ENCODE measurements at places on chromosomes 6 and 20.
A peak's percentile ranks its signal among the peaks of the same experiment; 100 is the strongest.

GRCh38 chr6:156844089-156844488, 66.9 kb downstream of the ARID1B start:
- DNase-seq, result peak; percentile 44

- no peak for DNase-seq
These were observed 39.7 kb upstream of the EMILIN3 start for GRCh38 chr20:41406353-41406752.

DNA sequence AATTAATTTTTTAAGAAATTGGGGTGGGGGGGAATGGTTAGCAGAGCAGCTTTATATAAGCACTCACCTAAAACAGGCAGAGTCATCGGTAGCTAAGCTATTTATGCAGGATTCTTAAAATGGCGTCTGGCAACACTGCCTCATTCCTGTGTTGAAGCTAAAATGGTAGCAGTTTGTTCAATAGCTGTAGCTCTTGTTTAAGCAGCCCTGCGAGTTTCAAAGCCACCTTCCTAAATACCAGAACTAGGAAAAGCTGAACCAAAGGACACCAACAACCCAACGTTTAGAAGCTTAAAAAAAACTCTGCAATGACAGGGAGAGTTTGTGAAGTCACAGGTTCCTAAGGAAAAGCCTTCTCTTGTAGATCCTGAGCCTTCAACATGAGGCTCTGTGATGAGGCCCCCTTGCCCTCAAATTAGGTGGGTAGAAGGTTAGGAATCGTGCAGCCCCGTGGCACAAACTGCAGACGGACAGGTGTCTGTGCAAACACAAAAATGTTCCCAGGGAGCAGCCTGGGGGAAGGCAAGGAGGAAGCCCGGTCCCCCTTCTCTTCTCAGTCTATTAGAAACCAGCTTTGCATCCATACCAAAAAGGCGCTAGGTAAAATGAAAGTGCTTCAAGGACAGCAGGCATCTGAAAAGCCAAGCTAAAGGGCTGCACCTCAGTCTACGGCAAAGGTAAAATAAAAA, 4.7 kb downstream of the ZMYND8 start:
- peak; percentile 38 for DNase-seq

GRCh38 chr6:167512696-167513375, 187.9 kb downstream of the TTLL2 start:
- DNase-seq, result no peak

GRCh38 chr6:99602520-99603420, 3.9 kb upstream of the PRDM13 start:
- DNase-seq, result no peak

GRCh38 chr20:18705490-18705889, 108.1 kb upstream of the SCP2D1 start:
- DNase-seq, result peak; percentile 63

DNA sequence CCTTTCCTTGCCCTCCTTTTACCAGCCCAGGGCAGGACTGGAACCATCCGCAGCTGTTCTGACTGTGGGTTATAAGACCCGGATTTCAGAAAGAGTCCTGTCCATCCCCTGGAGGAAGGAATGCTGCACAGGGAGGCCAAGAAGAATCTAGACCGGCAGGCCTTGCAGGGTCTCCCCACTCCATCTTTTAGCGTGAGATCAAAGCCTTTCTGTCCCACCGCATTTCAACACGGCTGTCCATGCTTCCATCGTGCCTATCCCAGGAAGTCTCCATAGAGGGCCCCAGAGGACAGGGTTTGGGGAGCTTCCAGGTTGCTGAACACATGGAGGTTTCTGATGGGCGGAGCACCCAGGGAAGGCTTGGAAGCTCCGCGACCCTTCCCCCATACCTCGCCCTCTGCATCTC, 79.3 kb upstream of the AGPAT4 start:
- peak; percentile 8 for DNase-seq

GRCh38 chr20:63042448-63043071, 35.8 kb upstream of the BHLHE23 start:
- DNase-seq, result no peak

DNA sequence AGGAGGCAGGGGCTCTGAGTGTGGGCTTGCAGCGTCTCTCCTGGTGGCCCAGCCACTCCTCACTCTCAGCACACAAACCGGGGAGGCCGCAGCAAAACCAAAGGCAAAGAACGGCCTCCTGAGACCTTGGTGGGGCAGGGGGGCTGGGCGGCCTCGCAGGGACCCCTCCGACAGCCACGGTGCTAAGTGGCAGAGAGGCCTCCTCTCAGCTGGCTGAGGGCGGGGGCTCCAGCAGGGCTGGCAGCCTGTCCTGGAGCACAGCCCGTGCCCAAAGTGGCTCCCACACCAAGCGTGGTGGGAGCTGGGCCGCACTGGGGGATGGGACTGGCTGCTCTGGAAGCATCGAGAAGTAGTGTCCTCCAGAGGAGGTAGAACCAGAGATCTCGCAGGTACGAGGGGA, 334.4 kb downstream of the QKI start:
- no peak for DNase-seq

GRCh38 chr6:155126727-155127439, 131.8 kb downstream of the TIAM2 start:
- peak; percentile 47 for DNase-seq

- no peak for DNase-seq
These were observed 150.9 kb downstream of the EYA4 start for GRCh38 chr6:133392015-133392414.

DNA sequence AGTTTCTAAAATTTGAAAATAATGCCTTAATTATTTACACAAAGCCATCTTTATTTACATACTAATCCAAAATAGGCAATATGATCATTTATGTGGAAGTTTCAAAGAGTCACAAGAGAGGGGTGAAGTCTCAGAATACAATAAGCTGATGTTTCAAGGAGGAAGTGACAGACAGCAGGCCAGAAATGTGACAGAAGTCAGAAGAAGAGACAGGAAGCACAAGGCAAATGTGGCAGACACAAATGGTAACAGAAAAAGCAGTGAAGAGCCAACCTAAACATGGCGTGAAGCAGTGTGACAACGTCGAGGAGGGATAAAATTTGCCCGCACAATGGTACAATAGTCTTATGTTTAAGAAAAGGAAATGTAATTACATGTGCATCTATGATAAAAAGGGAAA, 59.8 kb downstream of the SHPRH start:
- DNase-seq, result no peak

DNA sequence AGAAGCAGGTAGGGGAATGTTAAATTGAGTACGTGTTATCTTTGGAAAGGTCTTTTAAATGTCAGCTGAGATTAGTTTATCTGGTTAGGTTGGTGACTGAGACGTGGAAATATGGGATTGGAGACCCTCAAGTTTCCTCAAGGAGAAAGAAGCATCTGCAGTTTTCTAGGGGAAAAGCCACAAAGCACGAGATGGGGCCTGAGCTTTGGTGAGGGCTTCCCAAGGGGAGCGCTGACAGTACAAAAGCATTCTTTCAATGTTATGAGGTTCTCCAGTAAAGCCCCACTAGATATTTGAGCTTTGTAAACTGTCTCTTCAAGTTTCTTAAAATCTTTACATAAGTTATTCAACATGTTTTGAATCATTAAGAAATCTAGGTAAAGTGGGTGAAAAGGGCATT, 19.6 kb upstream of the HS3ST5 start:
- no peak for DNase-seq

GRCh38 chr20:17169585-17170136, 57.2 kb upstream of the PCSK2 start:
- DNase-seq, result no peak

GRCh38 chr6:25153079-25153478, 126.1 kb upstream of the CARMIL1 start:
- no peak for DNase-seq

GRCh38 chr6:28996844-28997510, 8.1 kb downstream of the ZNF311 start:
- no peak for DNase-seq

DNA sequence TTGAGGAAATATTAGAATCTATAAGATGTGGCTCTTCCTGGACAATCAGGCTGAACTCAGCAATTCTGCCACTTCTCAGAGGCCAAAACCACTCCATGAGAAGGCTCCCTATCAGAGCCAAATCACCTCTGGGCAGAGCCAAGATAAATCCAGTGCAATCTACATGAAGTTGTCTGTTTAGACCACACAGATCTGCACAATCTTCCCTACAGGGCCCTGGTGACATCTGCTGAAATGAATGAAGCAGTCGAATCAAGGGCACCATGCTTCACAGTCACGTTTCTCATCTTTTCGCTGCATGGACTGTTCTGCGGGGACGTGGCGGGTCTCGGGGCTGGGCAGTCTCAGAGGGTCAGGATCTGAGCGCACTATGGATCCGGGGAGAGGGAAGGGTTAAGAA, 60.1 kb upstream of the CD93 start:
- DNase-seq, result no peak

DNA sequence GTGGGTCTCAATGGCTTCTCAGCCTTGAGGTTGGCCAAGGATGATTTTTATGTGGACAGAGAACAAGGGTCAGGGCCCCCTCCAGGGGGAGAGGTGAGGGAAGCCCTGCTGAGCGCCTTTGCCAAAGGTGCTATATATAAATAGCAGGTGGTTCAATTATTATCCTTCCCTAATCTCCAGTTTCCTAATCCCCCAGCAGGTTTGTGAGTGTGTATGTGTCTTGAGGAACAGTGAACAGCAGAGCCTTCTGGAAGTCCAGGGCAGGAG, 3.2 kb upstream of the SIRPA start:
- no peak for DNase-seq

DNA sequence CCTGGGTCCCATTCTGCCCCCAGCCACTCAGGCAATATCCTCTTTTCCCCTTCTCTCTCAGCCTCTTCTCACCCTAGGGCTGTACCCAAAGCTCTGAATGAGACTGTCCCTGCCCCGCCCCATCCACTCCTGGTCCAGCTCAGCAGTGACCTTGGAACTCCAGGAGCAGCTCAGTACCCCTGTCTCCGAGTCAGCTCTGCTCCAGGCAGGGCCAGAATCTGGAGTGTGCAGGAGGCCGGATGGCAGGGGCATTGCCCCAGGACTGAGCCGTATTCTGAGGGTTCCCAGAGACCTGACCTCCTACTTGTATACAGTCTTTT, 2.0 kb upstream of the RAET1G start:
- DNase-seq, result no peak

GRCh38 chr6:113416170-113416569, 441.0 kb upstream of the MARCKS start:
- peak; percentile 45 for DNase-seq

DNA sequence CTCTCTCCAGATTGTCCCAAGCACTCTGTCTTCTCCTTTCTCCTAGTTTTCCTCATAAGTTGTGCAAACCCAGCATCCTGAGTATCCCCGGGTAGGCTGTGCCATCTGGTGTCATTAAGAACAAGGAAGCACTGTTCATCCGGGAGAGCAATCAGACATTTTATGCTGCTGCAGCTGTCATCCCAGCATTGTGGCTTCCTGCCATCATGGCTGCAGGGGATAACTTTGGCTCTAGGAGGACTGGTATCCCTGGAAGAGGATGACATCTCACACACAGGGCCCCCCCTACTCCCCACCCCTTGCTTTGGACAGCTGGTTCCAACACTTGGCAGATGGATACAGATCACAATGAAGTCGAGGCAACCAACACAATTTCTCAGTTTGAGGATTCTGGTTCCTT, 1195.1 kb upstream of the MAP3K7 start:
- no peak for DNase-seq

DNA sequence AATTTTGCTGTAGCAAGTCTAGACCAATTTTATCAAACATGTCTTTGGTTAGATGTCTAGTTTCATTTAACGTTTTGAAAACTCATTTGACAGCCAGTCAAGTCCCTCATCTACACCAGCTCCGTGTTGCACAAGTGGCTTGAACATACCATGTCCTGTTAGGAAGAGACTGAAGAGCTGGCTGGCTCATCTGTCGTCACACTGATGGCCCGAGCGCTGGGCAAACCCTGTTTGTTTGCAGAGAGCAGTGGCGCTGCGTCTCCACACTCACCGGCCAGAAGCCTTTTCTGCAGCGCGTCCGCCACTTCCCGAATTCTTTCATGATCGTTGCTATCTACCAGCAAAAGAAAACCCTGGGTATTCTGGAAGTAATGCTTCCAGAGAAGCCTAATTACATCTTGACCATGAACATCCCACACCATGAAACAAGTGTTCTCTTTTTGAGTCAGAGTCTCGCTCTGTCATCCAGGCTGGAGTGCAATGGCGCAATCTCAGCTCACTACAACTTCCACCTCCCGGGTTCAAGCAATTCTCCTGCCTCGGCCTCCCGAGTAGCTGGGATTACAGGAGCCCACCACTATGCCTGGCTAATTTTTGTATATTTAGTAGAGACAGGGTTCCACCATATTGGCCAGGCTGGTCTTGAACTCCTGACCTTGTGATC, 10.7 kb upstream of the TCFL5 start:
- no peak for DNase-seq

DNA sequence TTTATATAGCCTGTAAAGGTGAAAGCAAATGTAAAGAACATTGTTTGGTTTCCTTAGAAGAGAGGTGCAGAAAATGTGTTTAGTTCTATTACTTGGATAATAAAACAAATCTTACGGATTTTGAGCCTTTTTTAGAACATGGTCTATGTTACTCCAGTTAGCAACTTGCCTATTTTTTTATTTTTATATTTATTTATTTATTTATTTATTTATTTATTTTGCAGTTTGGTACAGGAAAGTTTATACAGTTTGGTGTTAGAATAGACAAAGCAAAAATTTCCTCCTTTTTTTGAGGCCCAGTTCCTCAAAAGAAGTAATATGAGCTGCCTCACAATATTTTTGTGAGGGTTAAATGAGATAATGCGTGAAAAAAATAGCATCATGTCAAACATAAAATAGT, 41.6 kb upstream of the EEF1E1 start:
- no peak for DNase-seq

- DNase-seq, result no peak
These were observed 345.0 kb downstream of the PTPRT start for GRCh38 chr20:42844751-42845150.

- DNase-seq, result no peak
These were observed 47.6 kb upstream of the NNAT start for GRCh38 chr20:37473249-37474000.

GRCh38 chr6:159012201-159012600, 12.2 kb upstream of the RSPH3 start:
- no peak for DNase-seq

GRCh38 chr6:102015431-102015830, 621.9 kb downstream of the GRIK2 start:
- no peak for DNase-seq

DNA sequence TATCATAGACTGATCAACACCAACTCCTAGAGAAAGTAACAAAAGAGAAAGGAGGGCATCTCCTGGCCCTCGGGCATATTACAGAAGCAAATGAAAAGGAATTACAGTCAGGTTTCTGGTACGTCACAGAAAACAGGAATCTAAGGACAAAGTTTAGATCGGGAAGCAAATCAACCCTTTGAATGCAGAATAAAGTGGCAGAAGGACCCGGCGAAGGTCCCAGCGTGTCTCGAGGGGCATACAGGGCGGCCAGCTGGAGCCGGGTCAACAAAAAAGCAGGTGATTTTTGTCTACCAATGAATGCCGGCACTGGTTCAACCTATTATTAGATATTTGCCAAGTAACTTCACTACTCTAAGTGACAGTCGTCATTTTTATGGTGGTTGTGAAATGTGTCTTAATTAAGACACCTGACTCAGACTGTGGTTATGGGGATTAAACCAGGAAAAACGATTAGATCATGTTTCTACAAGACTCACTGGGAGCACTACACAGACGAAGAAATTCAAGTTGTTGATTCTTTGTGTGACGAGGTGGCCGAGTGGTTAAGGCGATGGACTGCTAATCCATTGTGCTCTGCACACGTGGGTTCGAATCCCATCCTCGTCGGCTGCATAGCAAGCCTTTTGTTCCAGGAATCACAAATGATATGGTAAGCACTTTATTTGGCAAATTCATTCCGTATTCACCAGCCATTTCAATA, 12.4 kb upstream of the ZSCAN9 start:
- peak; percentile 82 for DNase-seq
